ENCODE measurements at places on chromosomes 4 and X.
A peak's percentile ranks its signal among the peaks of the same experiment; 100 is the strongest.

DNA sequence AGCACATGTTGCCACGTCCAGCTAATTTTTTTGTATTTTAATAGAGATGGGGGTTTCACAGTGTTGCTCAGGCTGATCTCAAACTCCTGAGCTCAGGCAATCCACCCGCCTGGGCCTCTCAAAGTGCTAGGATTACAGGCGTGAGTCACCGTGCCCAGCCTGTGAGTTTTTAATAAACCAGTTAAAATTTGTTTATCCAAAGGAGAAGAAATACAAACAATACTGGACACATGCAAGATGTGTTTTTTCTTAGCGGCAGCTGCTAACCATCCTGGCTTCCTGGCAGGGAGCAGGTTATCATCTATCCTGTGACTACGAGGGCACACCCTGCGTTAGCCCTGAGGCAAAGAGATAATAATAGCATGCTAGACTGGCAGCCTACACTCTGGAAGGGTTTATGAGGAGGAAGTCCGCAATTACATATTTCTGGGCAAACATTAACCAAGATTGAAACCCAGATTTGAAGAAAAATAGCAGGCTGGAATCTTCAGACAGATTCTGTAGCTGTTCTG, 191.4 kb downstream of the SPRY1 start:
- no peak for DNase-seq

DNA sequence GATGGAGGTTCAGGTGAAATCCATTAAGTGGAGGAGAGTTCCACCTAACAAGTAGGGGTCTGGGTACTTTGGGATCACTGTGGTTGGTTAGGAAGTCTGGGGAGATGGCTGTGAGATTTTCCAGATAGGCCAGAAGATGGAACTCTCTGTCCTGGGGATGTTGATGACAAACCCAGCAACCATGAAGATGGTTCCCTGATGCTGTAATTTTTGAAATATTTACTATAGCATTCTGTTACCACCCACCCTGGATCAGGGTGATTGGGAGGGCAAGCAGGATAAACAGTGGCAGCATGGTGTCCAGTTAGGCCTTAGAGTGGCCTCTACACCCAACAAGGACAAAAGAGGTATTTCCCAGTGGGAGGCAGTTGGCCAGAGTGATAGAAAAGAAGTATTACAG, 15.9 kb upstream of the NELFA start:
- DNase-seq: no peak

GRCh38 chrX:19326567-19326966, 17.2 kb upstream of the PDHA1 start:
- no peak for DNase-seq

- DNase-seq: no peak
Observed at GRCh38 chr4:147994076-147994475, 262.2 kb downstream of the ARHGAP10 start.

DNA sequence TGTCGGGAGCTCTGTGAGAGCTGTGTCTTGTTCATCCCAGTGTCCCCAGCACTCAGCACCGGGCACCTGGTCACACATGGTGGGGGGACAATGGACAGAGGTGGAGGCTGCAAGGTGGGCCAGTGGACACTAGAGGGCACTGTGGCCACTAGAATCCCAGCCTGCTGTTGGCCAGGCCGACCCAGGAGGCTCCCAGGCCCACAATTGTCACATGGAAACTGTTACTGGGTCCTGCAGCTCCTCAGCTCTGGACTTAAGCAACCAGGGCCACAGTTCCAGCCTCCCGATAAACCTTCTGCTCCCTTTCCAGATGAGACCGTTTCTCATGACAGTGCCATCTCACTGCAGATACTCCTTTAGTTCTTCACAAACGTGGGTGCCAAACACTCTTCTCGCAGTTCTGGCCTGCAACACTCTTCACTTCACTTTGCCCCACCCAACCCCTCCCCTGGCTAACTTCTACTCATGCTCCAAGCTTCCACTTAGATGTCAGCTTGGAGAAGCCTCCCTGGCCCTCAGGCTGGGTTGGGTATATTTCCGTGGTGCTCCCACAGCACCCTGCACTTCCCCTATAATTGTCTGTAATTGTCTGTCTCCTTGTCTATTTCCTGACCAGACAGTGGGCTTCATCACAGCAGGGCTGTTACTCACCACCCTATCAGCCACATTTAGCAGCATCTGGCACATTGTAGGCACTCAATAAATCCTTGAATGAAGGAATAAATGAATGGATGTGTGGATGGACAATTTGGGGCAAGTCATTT, 3.5 kb upstream of the IQSEC2 start:
- DNase-seq: peak; percentile 38

GRCh38 chrX:1391370-1391706, 575 bp downstream of the SLC25A6 start:
- no peak for DNase-seq

GRCh38 chrX:14753441-14753840, 119.4 kb downstream of the FANCB start:
- no peak for DNase-seq

DNA sequence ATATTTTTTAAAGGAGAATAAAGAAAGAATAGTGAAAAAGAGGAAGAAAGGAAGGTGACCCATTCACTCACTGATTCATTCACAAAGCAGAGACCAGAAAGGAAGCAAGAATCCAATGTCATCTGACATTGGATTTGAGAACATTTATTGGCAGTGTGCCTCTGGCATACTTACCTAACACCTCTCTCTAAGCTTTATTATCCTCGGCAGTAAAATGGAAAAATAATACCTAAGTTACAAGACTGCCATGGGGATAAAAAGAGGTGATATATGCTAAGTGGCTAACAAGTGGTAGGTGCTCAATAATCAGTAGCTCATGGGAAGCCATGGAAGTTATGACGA, 41.6 kb upstream of the PPARGC1A start:
- DNase-seq: no peak

- no peak for DNase-seq
Observed at GRCh38 chr4:137881641-137882040, 349.3 kb upstream of the PCDH18 start.

- no peak for DNase-seq
Observed at GRCh38 chrX:113793563-113793962, 790.3 kb upstream of the HTR2C start.

- no peak for DNase-seq
Observed at GRCh38 chrX:41634284-41634683, 54.5 kb upstream of the GPR34 start.

DNA sequence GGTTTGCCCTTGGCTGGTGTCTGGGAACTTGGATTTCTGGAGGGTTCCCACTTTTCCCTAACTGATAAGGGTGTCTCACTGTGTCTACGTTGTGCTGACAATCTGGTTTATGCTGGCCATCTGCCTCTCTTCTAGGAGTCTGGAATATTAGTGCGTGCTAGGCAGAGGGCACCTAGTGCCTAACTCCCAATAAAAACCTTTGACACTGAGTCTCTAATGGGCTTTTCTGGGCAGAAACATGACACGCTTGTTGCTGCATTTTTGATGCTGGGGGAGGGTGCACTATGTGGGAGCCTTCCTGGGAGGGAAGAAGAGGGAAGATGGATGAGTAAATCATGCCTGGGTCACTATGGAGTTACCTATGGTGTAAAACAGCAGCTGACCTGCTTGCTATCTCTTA, 16.3 kb upstream of the ZNF41 start:
- no peak for DNase-seq

DNA sequence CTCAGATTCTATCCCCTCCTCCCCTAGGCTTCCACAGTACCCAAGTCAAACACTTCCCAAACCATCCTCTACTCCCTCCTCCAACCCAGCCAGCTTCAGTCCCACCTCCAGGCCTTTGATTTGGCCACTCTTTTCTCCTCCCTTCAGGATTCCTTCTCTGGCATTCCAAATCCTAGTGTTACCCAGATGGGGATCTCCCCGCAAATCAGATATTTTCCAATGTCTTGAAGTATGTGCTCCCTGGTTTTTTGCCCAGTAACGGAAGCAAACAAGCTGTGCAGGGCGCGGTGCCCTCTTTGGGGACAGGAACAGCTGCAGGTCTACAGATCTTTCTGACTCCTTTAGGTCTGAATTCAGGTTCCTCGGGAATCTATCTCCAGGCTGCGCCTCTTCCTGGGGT, 2.2 kb upstream of the SYN1 start:
- DNase-seq: no peak

- no peak for DNase-seq
Observed at GRCh38 chrX:16838202-16839066, 31.7 kb downstream of the RBBP7 start.

- no peak for DNase-seq
Observed at GRCh38 chr4:128285085-128285997, 2.3 kb downstream of the PGRMC2 start.

Measured in NCI-H510A treated with DMSO at 0.1 percent for 48 hours (cell line).